ENCODE measurements at places on chromosomes 5 and 9.

- DNase-seq = no peak
Observed at GRCh38 chr9:133522073-133522910, 2.5 kb downstream of the MYMK start.

GRCh38 chr9:137313956-137314560 is 12.0 kb upstream of the NRARP start:
- no peak for DNase-seq

DNA sequence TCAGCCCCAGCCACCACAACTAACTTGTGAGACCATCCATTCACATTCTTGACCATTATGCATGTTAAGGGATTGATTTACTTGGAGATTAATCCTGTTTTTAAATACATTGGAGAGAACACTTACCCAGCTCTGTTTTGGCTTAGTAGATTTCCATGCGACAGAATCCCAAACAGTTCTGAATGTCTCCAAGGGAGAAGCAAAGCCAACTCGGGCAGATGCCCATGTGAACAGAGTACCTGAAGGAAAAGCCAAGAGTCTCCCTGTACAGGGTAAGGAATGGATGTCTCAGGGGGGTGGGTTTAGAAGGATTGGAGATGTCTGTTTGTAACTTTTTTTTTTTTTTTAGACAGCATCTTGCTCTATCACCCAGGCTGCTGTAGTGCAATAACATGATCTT is 61.0 kb downstream of the GRAMD2B start:
- no peak for DNase-seq

DNA sequence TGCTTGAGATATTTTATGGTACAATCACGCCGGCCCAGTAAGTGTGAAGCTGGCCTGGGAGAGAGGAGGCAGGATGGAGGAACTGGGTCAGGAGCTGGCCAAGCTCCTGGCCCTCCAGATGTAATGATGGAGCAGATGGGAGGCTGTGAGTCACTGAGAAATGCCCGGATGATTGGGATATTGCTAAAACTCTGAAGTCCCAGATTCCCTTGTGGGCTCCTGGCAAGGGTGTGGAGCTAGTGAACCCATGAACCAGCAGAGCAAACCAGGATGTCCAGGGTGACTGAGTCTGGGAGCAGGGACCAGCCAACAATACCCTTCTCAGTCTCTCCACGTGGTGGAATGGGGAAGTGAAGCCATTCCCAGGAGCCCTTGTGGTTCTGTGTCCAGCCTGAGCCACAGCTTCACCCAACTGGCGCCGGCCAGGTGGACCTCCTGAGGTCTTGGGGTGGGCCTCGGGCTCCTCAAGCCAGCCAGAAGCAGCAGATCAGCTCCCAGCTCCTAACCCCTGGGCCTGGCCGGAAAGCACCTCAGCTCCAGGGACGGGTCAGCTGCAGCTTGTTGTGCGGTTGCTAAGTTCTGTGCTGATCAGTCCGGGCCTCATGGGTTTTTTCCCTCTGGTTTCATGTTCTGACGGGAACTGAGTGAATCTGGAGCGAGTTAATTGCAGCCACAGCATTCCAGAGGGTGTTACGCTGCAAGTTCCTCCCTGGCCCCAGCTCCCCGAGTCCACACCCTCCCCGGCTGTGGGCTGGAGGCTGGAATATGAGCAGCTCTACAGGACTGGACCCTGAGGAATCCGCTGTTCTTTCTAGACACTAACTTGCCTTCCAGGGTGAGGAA is 37.6 kb downstream of the DUSP1 start:
- DNase-seq = no peak

GRCh38 chr5:92144824-92145223 is 761.7 kb upstream of the ARRDC3 start:
- DNase-seq = no peak

DNA sequence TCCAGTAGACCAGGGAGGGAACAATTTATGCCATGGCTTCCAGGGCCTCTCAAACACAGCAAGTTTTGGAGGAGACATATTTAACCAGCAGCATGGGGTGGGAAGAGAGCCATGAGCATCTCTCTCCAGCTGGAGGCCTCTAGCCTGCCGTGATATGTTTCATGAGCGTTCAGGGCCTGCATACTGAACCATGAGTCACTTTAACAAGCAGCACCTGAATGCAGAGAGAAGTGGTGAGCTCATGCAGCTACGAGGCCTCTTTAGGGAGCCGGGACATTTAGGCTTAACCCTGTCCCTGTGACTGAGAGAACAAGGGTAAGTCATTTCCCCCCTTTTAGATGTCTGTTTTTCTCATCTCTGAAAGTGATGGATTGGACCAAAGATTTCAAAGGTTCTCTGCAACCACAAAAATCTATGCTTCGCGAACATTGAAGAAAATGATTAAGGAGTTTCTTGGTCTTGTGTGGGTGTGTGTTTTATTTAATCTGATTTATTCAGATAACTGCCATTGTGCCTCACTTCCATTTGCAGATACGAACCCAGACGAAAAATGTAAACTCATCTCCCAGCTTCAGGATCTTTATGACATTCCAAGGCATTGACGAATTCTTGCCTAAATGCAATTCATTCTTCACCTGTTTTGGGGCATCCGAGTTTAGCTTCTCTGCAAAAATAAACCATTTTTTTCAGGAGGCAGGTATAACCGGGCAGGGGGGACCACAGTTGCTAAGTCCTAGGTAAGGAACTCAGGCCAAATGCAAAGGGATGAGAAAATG is 157.0 kb downstream of the GABBR2 start:
- no peak for DNase-seq

GRCh38 chr5:74938250-74938933 is 72.2 kb upstream of the FAM169A start:
- peak; percentile 72 for DNase-seq

DNA sequence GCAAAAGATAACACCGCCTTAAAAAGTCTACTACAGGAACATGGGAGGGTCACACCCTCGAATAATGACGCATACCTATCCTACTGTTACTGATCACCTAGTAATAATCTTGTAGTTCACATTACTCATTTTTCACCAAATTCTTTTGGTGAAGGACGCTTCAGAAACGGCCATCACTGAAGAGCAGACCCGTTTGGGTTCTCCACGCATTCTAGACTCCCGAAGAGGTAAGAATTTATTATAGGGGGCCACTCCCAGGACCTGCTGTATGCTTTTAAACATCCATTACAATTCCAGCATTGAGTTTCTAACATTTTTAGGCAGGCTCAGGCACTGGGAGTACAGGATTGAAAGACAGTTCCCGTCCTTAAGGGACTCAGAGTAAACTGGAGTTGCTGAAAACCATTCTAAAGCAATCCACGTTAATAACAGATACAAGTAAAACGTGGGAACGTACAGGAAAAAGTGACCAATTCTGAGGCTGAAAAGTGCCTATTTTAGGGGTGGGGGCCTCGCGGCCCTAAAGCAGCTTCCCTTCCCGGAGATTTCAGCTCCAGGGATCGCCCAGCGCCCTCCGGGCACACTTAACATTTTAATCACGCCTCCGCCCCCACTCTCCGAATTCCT is at the start of gene FER:
Gene FER (plus strand): TSS at position 124 of the 627 bp plus-strand sequence. CDS start 50,286 bp downstream, outside the sequence.
- peak; percentile 71 for DNase-seq

DNA sequence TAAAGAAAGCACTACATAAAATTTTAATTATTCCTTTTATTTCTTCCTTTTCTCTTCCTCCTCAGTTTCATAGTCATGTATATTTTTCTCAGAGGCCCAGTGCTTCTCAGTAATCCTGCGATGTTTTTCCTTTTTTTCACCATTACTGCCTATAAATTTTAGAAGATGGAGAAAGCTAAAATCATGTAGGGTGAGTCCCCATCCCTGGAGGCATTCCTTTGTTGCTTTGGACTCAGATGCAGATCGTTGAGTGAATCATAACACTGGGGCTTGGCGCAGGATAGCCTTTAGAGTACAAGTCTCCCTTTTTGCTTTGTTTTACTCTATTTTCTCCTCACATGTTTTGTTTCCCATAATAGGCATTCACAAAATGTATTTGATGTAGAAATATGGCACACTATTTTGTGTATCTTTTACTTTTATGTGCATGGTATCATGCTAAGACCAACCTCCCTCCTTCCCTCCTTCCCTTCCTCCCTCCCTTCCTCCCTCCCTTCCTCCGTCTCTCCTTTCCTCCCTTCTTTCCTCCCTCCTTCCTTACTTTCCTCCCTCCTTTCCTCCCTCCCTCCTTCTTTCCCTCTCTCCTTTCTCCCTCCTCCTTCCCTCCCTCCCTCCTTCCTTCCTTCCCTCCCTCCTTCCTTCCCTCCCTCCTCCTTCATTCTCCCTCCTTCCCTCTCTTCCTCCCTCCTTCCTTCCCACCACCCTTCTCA is 72.4 kb downstream of the NUDT12 start:
- no peak for DNase-seq

GRCh38 chr5:113503146-113503545 is 10.3 kb upstream of the YTHDC2 start:
- no peak for DNase-seq
